H7 (cell line): ENCODE measurements at places on chromosomes 7 and 10.

DNA sequence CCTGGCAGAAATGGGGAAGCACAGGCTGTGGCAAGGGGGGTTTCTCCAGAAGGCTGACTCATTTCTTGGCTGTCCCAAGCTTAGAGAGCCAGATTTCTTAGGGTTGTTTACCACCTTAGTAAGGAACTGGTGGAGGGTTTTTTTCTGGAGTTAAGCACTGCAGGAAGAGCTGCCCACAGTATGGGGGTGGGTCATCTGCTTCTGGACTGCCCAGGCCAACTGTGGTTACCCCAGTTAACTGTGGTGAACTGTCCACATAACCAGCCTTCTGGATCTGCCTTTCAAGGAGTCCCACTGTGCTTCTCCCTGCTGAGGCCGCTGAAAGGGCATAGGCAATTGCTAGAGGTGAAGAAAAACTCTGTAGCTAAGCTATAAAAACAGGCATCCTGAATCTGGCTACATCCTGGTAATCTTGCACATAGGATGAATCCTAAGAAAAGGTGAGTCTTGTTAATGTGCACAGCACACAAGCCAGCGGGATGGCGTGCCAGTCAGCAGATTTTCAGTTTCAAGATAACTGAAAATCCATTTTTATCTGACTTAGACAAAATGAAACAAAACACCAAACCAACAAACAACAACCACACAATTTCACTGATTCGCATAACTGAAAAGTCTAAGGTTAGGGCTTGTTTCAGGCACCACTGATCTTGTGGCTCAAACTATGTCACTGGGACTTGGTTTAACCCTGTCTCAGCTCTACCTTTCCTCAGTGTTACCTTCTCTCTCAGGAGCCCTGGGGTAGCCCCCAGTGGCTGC, 21.6 kb upstream of the TSPAN33 start:
- no peak for DNase-seq

GRCh38 chr7:33776788-33777187, 128.6 kb upstream of the BMPER start:
- DNase-seq, result no peak

DNA sequence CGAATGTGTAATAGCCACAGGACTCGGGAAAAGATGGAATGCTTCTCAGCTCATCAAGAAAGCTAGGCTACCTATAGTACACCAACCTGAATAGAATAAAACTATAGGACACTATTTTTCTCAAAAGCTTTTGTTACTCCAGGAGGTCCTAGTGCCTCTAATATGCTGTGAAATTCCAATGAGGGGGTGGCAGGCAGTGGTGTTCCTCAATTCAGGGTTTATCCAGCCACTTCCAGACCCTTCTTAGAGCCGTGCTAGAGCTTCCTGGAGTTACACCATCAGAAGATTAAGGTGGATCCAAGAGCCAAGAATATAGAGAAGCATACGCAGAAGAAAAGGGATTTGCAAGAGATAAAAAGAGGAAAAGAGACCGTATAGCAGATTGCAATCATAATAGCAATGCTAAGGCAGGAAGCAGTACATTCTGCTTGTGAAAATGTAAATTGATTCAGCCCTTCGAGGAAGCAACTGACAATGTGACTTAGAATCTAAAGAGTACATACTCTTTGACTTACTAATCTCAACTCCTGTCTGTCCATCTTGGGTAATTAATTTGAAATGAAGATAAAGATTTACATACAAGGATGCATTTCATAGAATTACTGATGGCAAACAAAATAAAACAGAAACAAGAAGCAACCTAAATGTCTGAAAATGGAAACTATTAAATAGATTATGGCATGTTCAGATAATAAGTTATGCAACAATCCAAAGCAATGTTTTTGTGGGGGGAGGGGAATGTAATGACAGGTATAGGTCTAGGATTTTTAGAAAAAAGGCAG, 2.1 kb downstream of the ST8SIA6 start:
- DNase-seq, result no peak

DNA sequence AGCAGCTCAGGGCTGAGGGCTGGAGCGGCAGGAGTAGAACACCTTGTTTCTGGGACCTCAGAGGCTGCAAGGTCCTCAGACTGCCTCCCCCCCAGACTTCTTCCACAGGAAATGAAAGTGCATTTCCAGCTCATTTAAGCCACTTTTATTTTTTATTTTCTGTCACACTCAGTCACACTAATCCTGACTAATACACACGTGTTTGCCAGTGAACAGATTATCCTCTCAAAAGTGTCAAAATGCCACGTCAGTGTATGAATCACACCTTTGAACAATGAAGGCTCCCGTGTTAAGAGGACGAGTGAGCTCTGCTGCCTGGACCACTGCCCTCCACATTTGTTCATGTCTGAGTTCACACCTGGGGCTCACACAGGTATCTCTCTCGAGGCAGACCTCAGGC, 488.5 kb downstream of the DNAJB6 start:
- DNase-seq, result no peak

DNA sequence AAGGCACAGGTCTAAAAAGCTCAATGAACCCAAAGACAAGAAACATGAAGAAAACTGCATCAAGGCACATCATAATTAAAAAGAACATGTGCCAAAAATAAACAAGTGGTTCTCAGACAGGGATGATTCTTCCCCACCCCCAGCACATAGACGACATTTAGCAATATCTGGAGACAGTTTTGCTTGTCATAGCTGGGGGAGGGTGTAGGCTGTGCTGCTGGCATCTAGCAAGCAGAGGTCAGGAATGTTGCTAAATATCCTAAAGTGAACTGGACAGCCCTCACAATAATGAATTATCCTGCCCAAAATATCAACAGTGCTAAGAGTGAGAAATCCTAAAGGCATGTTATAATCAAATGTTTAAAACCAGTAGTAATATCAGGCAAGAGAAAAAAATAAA, 122.6 kb downstream of the MICU1 start:
- DNase-seq, result no peak

- DNase-seq, result no peak
These were observed 17.9 kb downstream of the BNIP3 start for GRCh38 chr10:131963811-131964210.

DNA sequence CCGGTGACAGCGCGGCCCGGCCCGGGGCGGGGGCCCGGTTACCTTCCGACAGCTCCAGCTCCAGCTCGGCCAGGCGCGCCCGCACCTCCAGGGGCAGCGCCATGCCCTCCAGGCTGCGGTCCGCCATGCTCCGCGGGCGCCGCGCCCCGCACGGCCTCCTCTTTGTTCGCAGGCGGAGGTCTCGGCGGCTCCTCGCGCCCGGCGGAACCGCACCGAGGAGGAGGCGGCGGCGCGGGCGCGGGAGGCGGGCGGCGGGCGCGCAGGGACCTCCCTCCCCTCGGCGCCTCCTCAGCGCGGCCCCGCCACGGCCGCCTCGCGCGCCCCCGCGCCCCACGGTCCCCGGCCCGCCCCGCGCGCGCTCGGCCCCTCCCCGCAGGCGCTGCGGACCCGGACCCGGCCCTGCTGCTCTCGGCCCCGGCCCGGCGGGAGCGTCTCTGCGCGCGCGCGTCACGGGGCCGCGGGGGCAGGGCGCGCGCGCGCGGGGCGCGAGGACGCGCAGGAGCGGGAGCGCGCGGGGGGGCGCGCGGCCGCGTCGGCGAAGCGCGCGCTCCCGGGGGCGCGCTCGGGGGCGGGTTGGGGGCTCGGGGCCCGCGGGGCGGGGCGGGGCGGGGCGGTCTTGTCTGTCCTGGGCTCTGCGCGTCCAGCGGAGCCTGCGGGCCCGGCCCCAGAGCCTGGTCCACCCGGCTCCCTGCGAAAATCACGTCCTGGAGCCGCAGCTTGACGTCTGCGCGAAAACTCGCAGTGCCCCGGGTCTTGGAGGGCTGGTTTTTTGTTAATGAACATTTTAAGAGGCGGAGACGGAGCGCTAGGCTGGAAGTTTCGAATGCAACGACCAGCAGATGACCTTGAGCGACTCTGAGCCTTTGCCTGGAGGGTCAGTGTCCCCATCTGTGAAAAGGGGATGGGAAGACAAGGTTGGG, at the start of gene DIP2C:
Gene DIP2C (minus strand): TSS at position 217 of the 920 bp plus-strand sequence. CDS start 90 bp downstream, at position 127.
- peak; percentile 99 for DNase-seq

DNA sequence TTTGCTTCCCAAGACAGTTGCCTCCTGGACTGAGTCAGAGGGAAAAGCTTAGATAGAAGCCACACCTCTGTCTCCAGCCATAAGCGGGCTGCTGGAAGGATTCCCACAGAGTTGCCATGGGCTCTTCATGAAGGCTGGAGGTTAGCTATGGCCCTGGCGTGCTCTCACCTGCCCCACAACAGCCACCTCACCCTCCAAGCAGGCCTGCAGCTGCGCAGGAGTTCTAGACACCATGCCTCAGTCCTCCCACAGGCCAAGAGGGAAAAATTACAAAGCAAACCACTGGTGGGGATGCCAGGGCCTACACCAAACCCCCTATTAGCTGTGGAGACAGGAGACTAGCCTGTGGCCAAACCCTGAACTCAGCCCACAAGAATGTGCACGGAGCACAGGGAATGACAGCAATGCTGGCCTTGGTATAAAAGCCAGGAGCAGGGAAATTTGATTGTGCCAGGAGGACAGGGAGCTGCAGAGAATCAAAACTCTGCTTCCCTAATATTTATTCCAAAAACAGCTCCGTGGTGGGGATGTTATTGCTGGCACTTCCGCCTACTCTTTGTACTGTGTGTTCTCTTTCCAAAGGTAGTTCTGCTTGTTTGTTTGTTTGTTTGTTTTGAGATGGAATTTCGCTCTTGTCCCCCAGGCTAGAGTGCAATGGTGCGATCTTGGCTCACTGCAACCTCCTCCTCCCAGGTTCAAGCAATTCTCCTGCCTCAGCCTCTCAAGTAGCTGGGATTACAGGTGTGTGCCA, 60.3 kb upstream of the STK17A start:
- no peak for DNase-seq

- no peak for DNase-seq
These were observed 838 bp upstream of the DLX6 start for GRCh38 chr7:97004247-97005182.
